ENCODE measurements at places on chromosomes 5 and 9.
A peak's percentile ranks its signal among the peaks of the same experiment; 100 is the strongest.

DNA sequence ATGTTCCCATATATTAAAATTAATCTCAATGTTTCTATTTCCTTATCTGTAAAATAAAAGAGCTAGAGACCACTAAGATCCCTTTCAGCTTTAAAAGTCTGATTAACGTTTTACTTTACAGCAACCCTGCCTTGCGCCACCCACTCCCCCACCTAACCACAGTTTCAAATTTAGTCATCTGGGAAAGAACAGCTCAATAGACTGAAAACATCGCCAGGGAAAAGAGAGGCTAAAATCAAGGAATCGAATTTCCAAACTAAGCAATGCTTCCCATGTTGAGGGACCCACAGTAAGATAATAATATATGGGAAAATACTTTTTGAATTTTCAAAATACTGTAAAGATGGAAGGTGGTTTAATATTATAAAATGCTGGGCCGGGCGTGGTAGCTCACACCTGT, 6.6 kb downstream of the SAXO1 start:
- DNase-seq: no peak

DNA sequence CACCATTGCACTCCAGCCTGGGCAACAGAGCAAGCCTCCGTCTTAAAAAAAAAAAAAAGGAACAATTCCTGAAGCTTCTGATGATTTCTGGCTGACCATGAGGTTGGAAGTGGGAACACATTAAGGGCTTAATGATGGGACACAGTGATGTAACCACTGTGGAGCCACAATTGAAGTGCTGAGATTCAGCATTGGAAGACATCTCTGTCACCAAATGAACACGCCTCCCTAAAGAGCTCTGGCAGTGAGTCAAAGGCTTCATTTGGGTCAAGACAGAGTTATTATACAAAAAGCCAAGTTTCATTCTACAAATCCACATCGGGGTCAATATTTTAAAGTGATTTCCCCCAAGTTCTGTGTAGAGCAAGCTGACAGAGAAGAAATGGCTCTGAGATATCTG, 4.5 kb upstream of the S1PR3 start:
- DNase-seq: no peak

GRCh38 chr9:11319538-11319937, 706.7 kb upstream of the PTPRD start:
- peak; percentile 22 for DNase-seq

- no peak for DNase-seq
Observed at GRCh38 chr9:127140181-127140580, 17.7 kb upstream of the ANGPTL2 start.

- no peak for DNase-seq
Observed at GRCh38 chr5:117054141-117054540, 479.5 kb upstream of the SEMA6A start.

DNA sequence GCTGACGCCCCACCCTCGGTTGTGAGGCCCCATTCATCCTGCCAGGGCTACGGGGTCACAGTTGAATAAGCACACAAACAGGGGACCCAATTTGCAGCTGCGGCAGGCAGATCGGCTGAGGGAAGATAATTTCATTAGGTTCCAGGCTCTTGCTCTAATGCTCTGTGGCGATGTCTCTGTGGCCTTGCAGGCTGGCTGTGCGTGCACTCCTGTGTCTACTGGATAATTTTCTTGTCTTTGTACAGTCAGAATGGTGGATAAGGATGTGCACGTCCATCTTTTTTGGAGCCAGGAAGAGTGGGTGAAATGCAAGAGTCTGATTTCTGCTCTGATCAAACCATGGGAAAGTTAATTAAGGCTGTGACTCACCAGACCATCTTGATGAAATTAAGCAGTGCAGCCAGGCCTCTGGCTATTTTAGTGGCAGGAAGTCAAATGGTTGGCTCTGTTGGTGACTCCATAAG, 39.2 kb downstream of the NSG2 start:
- DNase-seq: peak; percentile 17

DNA sequence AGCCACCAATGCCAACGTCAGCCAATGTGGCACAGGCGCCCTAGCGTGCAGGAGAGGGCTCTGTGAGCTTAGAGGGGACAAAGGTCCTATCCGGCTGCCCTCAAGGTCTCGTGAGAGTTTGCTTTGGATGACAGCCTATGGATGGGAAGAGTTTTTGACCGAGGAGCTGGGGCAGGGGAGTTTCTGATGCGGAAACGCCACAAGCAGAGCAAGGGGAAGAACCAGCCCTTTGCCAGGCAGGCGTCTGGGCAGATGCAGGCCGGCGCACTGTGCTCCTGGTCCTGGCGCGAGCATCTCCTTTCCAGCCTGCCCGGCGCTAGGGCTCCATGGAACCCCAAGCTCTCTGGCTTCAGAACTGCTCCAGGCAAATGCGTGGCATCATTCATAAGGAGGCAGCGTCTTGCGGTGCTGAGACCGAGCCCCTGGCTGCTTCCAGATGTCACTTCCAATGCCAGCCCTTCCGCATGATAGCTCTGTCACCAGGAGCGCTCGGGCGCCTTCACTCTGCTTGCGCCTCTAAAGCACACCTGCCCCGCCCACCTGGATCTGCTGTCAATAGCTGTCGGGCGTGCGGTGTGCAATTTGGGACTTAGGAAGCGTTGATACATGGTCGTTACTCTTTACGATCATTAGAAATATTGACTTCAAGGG, 374.9 kb upstream of the IRX1 start:
- DNase-seq: no peak

GRCh38 chr5:95261437-95262175, 23.3 kb downstream of the MCTP1 start:
- DNase-seq: peak; percentile 33

- DNase-seq: no peak
Observed at GRCh38 chr9:129352146-129352865, 174.2 kb upstream of the IER5L start.

- DNase-seq: no peak
Observed at GRCh38 chr5:98557916-98558315, 215.5 kb upstream of the RGMB start.

GRCh38 chr5:176458904-176459561, 10.8 kb downstream of the FAF2 start:
- no peak for DNase-seq
